ENCODE measurements at places on chromosomes 3 and 15. TPM values are rescaled to one million over a fixed set of nuclear protein-coding genes. Genes with fewer than 3 reads are reported as not detected.

DNA sequence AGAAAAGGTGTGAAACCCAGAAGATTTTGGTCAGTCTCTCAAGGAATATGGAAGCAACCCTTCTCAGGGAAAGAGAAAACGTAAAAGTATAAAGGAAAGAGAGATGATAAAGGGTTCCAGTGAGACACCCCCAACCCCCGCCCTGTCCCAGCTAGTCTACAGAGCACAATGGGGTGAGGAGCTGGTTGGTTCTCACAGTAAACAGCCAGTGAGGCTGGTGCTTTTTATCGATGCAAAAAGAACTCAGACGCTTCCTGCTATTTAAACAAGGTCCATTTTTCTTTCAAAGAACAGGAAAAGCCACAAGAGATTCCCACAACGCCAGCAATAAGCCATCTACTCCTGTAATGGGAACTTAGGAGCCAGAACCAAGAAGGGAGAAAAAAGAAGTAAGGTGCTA is 65.9 kb downstream of the CHAC1 start:
- no peaks in the 10 kb centered on the region for H3K27me3 ChIP-seq
- H3K4me1 ChIP-seq, result peaks cover 11% of the 10 kb centered on the region
- peaks cover 22% of the 10 kb centered on the region for H3K36me3 ChIP-seq
- H3K27ac ChIP-seq, result no peak overlapping the region
- no peak for DNase-seq

DNA sequence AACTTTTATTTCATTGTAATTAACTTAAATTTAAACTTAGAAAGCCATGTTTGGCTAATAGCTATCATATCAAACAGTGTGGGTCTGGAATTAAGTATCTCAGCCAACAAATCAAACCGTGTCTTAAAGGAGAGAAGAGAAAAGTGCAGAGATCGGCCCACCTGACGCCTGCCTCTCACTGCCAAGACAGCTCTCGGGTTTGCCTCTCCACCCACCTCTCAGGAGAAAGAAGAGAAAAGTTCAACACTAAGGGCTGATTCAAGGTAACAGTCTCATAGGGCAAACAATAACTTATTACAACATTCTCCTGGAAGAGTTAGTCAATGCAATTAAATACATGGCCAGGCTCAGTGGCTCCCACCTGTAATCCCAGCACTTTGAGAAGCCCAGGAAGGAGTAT is 64.8 kb upstream of the PRR20G start:
- H3K36me3 ChIP-seq, result no peaks in the 10 kb centered on the region
- DNase-seq, result no peak
- H3K4me3 ChIP-seq, result no peak overlapping the region
- H3K27ac ChIP-seq, result no peak overlapping the region

GRCh38 chr15:31024330-31024729 is 32.9 kb upstream of the MTMR10 start:
- H3K4me3 ChIP-seq, result no peak overlapping the region
- no peak overlapping the region for H3K27ac ChIP-seq
- no peak for DNase-seq
- H3K27me3 ChIP-seq, result no peaks in the 10 kb centered on the region

- no peak overlapping the region for H3K4me3 ChIP-seq
- H3K4me1 ChIP-seq, result no peaks in the 10 kb centered on the region
- H3K36me3 ChIP-seq, result no peaks in the 10 kb centered on the region
- H3K27ac ChIP-seq, result no peak overlapping the region
- H3K27me3 ChIP-seq, result no peaks in the 10 kb centered on the region
- DNase-seq, result no peak
Measured at GRCh38 chr15:25790000-25790660, 73.0 kb downstream of the ATP10A start.

Gene IL16
- 3.3 TPM for total RNA-seq

Gene CFAP44
- total RNA-seq, result 17.4 TPM
